ENCODE measurements at places on chromosomes 6 and 20.

DNA sequence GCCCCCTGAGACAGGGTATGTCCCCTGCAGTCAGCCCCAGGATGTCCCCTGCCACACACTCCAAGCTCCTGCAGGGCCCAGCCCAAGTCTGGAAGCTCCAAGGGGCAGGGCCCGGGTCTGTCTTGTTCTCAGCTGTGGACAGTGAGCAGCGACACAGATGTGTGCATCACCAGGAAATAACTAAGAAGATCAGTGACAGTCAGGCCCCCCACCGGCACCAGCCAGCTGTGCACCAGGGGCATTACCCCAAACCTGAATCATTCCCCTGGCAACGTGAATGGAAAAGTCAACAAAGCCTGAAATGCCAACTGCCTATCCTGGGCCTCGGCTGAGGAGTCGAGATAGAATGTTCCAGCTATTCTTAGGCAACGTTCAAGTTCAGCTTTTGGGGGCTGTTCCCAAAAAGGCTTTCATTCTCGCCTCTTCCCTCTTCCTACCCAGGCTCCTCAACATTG is 105.0 kb downstream of the PREX1 start:
- no peak for DNase-seq

GRCh38 chr20:58555078-58555765 is 40.0 kb upstream of the APCDD1L start:
- DNase-seq = no peak

- no peak for DNase-seq
These were observed 120.6 kb downstream of the TBX18 start for GRCh38 chr6:84643778-84644177.

GRCh38 chr6:121523628-121524027 is 88.2 kb downstream of the GJA1 start:
- DNase-seq = no peak

- DNase-seq = no peak
These were observed 54.9 kb downstream of the CPNE5 start for GRCh38 chr6:36784376-36784636.

GRCh38 chr20:22974354-22974753 is 60.8 kb upstream of the SSTR4 start:
- no peak for DNase-seq

DNA sequence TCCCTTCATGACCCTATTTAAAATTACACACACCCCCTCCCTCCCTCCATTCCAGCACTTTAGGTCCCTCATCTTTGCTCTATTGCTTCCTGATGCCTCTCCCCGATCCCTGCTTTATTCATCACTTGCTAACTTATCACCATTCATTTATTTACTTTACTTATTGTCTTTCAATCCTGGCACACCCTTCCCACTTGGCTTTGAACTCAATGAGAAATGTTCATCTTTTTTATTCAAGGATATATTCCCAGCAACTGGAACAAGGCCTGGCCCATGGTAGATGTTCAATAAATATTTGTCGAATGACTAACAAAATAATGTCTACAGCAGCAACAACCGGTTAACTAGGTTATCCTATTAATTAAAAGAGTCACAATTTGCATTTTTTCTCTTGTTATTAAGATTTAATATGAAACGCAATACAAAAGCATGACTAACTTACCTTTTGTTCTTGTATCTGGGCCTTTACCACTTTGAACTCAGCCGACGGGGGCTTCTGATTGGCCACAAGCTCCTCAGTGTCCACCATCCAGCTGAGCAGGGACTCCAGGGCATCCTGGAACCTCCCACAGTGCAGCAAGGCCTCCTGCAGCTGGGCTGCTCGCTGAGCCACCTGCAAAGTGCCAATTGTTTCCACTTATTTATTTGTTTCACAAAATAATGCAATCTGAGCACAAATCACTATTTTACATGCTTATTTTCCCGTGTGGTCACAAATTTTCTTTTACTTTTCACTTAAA is 107.8 kb downstream of the DST start:
- no peak for DNase-seq

GRCh38 chr6:140988780-140989179 is 1143.9 kb upstream of the GJE1 start:
- DNase-seq = no peak

GRCh38 chr20:3378138-3378537 is 29.3 kb downstream of the DNAAF9 start:
- DNase-seq = no peak

- DNase-seq = no peak
These were observed 55.2 kb upstream of the RNF24 start for GRCh38 chr20:4070323-4071177.

- peak; percentile 87 for DNase-seq
These were observed 23.1 kb downstream of the VPS52 start for GRCh38 chr6:33248643-33248931.

- DNase-seq = no peak
These were observed 262.0 kb upstream of the JAG1 start for GRCh38 chr20:10935658-10936402.

GRCh38 chr6:130625825-130626527 is 201.2 kb upstream of the SMLR1 start:
- no peak for DNase-seq

GRCh38 chr20:13819885-13820645 is 35.2 kb downstream of the NDUFAF5 start:
- peak; percentile 18 for DNase-seq

GRCh38 chr6:41623330-41623729 is 14.9 kb upstream of the MDFI start:
- peak; percentile 5 for DNase-seq

DNA sequence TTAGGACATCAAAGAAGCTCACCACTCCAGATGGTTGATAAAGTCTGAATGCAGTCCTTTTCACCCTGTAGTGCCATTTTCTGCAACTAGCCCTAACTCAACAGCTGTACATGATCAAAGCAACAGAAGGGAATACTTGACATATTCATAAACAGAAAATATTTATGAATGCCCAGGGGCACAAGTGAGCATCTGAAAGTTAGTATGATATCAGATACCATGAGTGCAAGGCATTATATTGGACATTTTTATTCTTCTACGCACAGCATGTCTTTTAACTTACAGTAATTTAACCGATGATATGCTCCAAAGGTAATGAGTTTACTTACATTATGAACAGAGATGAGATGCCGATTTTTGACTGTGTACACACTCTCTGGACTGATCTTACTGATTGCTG is 142.0 kb downstream of the MCHR2 start:
- no peak for DNase-seq

GRCh38 chr20:36655004-36655403 is 9.0 kb upstream of the SLA2 start:
- no peak for DNase-seq

DNA sequence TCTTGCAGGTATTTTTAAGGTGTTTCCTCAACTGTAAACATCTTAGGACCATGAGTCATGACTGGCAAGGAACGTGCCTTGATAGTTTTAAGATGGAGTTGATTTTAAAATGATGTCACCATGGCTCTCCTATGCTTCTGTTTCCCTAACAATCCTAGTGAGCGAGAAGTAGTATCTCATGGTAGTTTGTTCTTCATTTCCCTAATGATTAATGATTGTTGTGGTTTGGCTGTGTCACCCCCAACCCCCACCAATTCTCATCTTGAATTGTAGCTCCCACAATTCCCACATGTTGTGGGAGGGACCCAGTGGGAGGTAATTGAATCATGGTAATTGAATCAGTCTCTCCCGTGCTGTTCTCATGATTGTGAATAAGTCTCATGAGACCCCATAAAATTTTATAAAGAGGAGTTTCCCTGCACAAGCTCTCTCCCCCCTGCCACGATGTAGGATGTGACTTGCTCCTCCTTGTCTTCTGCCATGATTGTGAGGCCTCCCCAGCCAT is 16.8 kb upstream of the BNIP5 start:
- DNase-seq = no peak

DNA sequence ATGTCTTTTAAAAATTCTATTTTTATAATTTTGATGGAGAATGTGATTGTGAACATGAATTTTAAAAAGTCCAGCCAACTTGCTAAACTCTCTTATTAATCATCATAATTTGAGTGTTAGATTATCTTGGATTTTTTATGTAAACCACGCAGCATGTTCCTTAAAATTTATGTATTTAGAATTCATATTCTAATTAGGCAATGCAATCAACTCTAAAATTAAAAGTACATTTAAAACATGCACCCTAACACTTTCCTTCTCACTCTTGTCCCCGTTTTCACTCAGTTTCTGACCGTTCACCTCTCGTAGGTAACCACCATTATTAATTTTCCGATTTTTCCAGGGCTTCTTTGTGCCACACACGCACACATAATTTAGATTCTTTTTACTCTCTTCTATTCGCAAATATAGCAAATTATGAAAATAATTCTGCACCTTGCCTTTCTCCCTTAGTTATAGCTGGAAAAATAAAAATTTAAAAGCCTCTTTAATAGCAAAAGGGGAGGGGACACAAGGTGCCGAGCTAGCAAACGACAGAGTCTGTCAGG is 329 bp upstream of the ZKSCAN3 start:
- DNase-seq = no peak

DNA sequence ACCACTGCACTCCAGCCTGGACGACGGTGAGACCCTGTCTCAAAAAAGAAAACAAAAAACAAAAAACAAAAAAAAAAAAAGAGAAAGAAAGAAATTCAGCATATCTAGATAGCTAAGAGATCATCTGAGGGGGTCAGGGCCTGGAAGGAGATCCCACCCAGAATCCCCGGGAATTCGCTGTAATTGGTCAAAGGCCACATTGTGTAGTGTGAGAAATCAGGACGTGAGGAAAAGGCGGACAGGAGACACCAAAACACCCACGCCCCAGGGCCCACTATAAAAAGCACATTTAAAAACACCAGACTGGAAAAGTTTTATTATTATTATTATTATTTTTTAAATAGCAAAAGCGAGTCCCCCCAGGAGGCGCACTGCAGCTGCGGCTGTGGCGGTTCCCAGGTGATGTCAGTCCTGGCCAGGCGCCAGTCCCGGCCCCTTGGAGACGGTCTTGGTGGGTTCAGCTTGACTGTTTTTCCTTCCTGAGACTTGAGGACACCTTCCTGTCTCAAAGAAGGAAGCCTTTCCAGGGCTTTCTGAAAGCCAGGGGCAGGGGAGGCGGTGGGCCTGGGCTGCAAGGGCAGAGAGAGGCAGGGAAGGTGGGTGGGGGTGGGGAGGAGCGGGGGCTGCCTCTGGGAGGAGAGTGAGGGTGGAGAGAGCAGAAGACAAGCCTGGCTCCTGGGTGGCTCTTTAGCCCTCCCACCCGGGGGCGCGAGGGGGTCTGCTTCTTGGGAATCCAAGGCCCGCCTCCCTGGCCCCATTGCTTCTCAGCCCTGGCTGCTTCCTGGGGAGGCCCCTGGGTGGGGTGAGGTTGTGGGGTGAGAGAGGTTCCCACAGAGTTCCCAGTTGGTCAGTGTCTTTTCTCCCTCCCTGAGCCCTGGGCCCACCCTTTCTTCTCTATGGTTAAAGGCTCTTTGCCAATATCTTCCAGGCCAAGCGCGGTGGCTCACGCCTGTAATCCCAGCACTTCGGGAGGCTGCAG is 14.5 kb downstream of the TCF15 start:
- peak; percentile 22 for DNase-seq

DNA sequence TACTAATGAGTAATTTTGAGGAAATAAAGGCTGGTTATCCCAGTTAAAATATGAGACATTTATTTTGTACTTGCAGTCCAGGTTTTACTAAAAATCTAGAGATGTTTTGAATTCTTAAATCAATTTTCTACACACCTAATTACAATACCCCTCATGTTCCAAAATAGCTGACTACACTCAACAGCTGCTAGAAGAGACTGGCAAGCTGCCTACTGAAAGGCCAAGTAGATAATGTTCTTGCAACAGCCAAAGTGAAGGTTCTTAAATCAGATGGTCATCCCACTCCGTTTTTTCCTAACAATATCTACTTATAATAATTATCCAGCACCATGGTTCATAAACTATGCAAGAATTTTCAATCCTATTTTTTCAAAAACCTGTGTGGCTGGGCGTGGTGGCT is 69.0 kb downstream of the DTNBP1 start:
- DNase-seq = no peak

DNA sequence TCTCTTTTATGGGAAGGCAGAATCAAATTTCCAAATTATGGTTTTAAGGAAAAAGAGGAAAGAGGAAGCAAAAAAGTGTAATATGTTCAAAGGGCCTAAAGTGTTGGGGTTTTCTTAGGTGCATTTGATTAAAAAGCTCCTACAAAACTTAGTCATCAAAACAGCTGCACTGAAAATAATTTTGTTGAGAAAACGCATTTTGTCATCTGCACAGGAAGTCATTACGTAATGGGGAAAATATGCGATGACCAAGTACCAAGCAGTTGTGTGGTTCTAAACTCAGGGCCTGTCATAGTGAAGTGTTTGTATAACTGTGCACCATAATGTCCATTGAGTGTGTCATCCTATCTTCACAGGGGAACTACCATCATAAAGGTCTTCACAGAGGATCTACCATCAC is 15.6 kb downstream of the HAO1 start:
- no peak for DNase-seq

DNA sequence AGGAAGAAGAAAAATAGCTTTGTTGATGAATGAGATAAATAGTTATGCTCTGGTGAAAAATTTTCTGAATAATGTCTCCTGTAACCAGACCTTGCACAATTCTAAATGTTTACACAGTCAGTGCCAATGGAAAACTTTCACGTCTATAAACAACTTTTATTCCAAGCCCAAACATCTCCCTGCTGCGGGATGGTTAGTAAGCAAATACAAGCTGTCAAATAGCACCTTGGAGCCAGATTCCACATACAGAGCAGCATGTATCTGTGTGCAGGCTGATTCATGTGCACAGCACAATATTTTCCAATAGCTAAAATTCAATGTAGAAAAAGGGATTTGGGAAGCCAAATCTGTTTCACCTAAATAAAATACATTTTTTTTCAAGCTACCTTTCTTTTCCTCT is 813.3 kb downstream of the HACE1 start:
- DNase-seq = no peak

DNA sequence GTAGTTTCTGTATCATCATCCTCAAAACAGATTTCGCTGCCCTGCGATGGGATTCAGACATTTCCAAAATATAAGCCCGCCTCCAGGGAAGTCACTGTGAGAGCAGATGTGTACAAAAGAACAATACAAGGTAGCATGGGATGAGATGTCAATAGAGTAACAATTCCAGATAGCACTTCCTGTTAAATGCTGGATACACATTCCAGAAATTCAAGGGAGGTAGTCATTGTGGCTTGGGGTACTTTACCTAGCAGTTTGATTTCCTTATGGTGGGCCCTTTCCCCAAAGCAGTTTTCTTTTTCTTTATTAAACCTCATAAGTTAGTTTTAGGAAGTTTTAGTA is 2.5 kb downstream of the RNF217 start:
- DNase-seq = no peak

DNA sequence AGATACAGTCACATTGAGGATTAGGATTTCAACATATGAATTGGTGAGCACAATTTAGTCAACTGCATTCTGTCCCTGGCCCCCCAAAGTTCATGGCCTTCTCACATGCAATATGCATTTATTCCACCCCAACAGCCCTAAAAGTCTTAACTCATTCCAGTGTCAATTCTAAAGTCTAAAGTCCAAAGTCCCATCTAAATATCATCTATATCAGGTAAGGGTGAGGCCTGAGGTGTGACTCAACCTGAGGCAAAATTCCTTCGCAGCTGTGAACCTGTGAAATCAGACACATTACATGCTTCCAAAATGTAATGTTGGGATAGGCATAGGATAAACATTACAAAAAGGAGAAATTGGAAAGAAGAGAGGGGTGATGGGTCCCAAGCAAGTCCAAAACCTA is 27.8 kb downstream of the CLIC5 start:
- no peak for DNase-seq

GRCh38 chr6:226516-227073 is 65.7 kb upstream of the DUSP22 start:
- no peak for DNase-seq

- no peak for DNase-seq
These were observed 288.9 kb upstream of the IRAK1BP1 start for GRCh38 chr6:78578430-78578829.

Measured in right kidney (tissue), 9 donors.